Activated CD4-positive, alpha-beta T cell treated with anti-CD3 and anti-CD28 coated beads, Interleukin-2, amount 50 U/mL, for 4 hours (primary cell): ENCODE measurements at places on chromosomes 6 and 20.

DNA sequence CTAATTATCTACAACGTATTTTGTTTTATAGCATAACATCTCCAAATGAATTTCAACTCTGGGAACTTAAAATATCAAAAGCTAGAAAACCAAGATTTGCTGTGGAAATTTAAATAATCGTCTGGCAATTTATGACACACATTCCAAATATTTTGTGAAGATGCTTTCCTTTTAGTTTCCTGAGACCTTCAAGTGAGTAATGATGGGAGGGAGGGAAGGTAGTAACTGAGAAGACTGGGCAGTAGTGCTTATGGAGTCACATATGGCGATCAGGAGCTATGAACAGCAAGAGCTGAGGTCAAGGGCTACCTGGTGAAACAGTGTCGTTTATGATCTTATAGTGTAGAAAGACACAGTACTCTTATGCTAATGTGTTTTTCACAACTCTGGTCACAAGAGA lies 178.2 kb upstream of the THEMIS start:
- DNase-seq: no peak

- DNase-seq: no peak
Observed at GRCh38 chr6:42711930-42712329, 10.5 kb downstream of the PRPH2 start.

GRCh38 chr20:20002101-20002998 lies 14.8 kb upstream of the NAA20 start:
- DNase-seq: no peak

- no peak for DNase-seq
Observed at GRCh38 chr6:3729603-3730344, 21.7 kb downstream of the PXDC1 start.

DNA sequence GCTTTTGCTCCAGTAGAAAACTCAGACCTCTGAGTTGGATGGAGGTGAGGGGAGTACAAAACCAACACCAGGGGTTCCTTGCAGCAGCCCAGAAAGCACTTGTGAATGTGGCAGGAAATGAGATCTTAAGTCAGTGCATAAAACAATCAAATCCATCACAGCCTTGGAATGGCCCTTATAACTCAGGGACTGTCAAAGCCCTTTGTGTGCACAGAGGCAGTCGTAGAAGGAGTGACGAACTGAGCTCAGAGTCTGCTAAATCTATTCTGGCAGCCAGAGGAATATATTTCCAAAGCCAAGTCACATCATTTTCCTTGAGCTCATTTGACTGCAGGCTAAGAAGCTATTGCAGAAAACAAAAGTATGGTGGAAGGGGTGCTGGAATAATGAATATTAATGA lies 676.6 kb downstream of the DHX35 start:
- no peak for DNase-seq

- DNase-seq: no peak
Observed at GRCh38 chr6:56956491-56956890, 1.6 kb downstream of the BEND6 start.

- DNase-seq: no peak
Observed at GRCh38 chr6:33896391-33897188, 92.8 kb upstream of the MLN start.

DNA sequence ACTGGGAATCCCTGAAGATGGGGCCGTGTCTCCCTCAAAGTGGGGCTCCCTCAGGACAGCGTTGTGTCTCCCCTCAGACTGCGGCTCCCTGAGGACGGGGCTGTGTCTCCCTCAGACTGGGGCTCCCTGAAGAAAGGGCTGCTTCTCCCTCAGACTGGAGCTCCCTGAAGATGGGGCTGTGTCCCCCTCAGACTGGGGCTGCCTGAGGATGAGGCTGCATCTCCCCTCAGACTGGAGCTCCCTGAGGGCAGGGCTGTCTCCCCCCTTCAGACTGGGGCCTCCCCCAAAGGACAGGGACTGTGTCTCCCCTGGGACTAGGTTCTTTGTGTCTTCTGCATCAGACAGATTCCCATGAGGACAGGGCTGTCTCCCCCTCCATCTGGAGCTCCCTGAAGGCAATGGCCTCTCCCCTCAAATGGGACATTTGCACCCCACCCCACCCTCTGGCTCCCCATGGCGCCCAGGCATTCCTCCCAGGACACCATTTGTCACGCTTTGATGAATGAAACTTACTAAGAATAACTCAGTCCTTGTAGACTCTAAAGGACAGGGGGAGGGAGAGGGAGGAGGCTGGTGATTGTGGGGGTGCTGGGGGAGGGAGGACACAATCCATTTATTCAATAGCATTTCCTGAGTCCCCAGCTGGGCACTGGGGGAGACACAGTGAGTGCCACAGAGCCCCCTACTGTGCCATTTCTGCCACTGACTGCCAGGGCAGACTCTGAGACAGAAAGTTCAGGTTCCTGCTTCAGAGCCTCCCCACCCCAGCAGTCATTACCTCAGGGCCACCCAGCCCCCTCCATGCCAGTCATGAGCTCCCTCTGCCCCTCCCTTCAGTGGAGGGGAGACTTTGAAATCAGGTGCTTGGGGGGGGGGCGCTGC lies 122.4 kb downstream of the MRPL14 start:
- no peak for DNase-seq

DNA sequence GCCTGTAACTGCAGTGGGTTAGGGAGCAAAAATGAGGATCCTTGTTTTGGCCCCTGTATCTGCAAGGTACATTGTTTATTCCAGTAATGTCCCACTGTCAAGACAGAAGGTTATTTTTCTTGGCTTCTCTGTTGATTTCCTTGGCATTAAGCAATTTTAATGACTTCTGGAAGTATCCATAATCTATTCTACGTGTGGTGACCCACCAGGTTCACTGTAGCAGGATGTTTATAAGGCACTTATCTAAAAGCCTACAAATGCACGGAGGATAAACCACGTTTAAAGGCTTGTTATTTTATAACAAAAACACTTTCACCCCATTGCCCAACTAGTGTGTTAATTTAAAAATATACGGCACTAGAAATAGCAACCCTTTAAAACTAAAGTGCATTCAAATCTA lies 294.9 kb downstream of the LAMA2 start:
- DNase-seq: no peak

GRCh38 chr20:12640251-12640650 lies 368.5 kb upstream of the SPTLC3 start:
- no peak for DNase-seq

DNA sequence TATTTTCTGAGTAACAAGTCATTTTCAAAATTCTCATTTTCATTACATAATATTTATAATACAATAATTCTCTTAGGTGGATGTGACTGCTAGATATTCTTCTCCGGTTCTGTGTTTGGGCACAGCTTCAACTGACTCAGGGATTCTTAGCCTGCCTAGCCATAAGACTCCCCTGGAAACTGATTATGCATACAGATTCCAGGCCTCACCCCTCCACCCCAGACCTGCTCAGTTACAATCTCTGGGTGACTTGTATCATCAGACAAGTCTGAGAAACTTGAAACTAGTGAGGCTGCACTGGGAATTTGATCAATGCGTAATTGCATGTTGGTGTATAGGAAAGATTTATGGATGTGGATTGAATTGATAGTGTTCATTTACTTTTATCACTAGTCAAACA lies 25.4 kb downstream of the FLRT3 start:
- DNase-seq: no peak

- DNase-seq: no peak
Observed at GRCh38 chr6:152636609-152637295, 410 bp downstream of the SYNE1 start.

DNA sequence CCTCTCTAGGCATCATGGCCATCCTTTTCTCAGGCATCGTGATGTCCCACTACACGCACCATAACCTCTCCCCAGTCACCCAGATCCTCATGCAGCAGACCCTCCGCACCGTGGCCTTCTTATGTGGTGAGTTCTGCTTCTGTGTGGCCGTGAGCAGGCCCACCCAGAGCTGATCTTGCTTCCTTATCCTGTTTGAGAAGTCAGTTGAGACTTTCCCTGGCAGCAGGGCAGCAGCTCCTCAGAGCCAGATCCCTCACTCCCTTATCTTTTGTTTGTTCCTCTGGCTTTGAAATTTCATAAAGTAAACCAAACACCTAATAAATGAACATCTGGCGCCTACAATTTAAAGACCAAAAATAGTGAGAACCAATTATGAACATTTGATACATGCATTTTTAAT lies 40.6 kb downstream of the SPATA2 start:
- DNase-seq: no peak

GRCh38 chr6:155381673-155382337 lies 67.5 kb upstream of the TFB1M start:
- no peak for DNase-seq

GRCh38 chr6:51753635-51754034 lies 333.8 kb downstream of the PKHD1 start:
- DNase-seq: no peak

DNA sequence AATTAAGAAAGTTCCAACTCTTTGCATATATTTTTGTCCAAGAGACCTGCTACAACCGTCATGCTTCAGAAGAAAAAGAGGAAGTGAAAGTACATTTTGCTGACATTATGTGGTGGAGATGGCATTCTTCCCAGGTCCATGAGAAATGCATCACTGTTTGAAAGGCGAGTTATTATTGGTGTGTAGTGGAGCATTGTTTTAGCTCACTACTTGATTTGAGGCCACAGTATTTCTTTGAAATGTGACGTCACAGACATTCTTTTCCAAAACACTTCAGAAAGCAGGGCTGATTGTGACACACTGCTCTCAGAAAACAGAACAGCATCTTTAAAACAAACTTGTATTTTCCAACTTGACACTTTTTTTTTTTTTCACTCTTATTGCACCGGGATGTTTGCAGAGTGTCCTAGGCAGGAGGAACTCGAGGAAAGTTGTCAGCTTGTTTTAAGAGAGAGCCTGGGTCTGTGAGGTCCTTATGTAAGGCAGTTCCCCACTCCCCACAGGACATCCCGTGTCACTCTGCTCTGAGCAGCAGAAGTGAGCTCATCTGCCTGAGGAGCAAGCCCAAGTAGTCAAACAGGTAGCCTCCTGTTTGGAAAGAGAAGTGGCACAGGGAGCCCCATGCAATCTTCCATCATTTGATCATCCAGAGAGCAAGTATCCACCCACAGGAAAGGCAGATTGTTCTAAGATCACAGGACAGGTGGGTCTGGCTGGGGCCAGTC lies 1.1 kb downstream of the SPTLC3 start:
- DNase-seq: no peak

DNA sequence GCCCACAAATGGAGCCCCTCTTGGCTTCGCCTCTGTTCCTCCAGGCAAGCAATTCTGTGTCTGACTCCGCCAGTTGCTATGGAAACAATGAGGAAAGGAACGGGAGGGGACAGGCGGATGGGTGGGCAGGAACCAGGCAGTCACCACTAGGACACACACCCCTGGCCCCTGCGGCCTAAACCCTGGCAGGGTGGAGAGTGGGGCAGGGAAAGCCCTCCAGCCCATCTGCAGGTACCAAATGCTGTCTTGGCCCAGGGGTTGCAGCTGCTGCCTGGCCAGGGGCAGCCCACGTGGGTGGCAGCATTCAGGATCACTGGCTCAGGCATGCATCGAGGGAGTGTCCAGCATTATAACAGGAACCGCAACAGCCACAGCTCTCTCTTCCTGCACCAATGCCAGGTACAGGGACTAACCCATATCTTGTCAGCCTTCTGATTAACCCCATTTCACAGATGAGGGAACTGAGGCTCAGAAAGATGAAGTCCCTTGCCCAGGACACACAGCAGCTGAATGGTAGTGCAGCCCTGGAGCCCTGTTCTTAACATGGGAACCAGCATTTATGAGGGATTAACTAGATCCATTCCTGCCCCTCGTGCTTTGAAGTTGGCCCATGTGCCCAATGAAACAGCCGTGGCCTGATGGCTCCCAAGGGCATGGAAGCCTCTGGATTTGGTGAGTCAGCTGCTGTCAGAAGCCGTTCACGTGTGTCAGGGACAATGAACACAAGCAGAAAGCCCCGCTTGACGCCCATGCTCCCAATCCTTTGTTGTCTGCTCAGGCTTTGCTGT lies 66.3 kb downstream of the NOL4L start:
- no peak for DNase-seq

DNA sequence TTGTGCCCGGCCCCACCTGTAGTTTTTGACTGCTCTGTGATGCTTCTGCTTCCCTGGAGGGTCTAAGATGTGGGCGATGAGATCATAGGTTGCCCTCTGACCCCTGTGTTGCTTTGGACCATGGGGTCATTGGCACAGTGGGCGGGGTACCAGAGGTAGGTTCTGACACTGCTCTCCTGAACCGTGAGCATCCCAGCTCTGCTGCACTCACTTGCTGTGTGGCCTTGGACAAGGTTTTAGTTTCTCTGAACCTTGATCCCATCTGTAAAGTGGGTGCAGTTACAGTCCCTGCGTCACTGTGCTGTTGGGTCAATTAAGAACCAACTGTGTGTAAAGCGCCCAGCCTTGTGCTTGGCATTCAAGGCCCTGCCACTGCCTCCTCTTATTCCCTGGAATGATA lies 30.9 kb downstream of the SRC start:
- no peak for DNase-seq

DNA sequence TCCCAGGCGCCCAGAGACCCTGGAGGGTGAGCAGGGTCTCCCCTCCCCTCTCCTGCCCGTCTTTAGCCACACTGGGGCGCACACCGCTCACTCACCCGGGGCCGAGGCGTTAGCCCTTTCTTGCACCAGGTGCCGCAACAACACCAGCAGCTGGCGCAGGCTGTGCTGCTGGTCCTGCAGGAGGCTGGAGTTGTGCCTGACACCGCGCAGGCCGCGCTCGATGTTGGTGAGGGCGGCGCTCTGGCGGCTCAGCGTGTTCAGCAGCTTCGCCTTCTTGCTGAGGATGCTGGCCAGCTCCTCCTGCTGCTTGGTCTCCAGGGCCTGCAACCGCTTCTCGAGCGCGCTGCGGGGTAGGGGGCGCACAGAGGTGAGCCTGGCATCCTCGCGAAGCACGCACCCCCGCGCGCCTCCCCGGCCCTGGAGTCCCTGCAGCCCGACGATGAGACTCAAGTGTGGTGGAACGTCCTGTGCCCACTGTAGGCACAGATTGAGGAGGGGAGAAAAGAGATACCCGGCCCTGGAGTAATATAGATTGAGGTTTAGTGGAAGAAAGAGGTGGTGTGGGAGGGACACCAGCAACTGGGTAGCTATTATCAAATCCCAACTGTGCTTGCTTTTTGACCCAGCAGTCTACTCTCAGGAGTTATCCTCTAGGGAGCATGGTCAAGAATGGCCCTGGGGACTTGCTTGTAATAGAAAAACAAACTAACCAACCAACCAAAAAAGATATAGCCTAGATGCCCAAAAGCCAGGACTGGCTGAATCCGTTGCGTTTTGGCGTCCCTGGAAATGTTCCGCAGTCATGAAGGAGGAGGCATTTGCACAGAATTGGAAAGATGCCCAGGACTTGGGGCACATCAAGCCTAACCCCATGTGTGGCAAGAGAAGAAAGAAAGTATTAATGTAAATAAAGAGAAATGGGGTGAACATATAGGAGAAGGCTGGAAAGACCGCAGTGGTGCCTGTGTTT lies 30.9 kb downstream of the ANGPT4 start:
- DNase-seq: no peak
